ENCODE measurements at places on chromosomes 5 and 9.

DNA sequence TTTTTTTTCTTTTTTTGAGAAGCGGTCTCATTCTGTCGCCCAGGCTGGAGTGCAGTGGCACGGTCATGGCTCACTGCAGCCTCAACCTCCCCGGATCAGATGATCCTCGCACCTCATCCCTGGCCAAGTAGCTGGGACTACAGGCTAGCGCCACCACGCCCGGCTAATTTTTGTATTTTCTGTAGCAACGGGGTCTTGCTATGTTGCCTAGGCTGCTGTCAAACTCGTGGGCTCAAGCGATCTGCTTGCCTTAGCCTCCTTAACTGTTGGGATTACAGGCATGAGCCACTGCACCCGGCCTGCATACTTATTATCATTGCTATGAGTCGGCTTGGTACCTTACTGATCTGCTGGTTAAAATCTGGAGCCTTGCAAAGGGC is 790 bp upstream of the IARS1 start:
- no peak for DNase-seq

GRCh38 chr9:20552874-20553557 is 69.3 kb downstream of the MLLT3 start:
- DNase-seq, result no peak

GRCh38 chr9:131651160-131651559 is 88.7 kb downstream of the RAPGEF1 start:
- DNase-seq, result no peak

GRCh38 chr5:73121119-73121463 is 716 bp downstream of the TMEM171 start:
- no peak for DNase-seq

GRCh38 chr9:98010445-98010844 is 27.3 kb downstream of the ANP32B start:
- no peak for DNase-seq

DNA sequence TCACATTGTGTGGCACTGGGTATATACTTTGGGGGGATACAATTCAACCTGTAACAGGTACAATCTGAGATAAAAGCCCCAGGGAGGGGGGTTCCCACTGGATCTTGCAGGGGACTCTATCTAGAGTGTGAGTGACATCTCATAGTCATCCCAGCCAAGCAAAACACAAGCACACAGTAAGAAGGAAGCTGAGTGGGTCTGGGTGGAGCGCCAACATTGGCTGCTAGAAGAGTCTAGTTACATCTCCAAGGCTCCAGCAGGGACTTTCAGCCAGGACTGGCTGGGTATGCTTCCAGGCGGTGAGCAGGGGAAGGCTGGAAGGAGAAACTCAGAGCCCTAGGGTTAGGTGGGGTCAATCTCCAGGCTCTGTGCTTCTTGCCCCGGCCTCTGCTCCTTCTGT is 53.0 kb downstream of the IL31RA start:
- no peak for DNase-seq

DNA sequence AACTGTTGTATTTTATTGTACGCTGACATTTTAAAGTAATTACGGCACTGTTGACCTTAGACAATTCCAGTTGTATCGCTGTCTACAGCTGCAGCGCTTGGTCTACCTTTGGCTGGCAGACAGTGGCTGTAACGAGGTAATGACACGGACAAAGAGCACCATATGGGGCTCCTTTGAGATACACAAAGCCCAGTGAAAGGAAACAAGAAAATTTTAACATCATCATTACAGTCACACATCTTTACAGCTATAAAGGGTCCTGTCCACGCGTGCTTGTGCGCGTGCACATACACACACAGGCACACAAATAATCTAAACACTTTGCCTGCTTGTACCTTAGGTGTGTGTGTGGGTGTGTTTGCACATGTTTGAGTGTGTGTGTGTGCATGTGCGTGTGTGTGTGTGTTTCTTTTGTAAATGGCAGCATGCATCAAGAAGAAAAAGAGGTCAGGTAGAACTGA is 946.0 kb downstream of the NR2F1-AS1 start:
- DNase-seq, result no peak

DNA sequence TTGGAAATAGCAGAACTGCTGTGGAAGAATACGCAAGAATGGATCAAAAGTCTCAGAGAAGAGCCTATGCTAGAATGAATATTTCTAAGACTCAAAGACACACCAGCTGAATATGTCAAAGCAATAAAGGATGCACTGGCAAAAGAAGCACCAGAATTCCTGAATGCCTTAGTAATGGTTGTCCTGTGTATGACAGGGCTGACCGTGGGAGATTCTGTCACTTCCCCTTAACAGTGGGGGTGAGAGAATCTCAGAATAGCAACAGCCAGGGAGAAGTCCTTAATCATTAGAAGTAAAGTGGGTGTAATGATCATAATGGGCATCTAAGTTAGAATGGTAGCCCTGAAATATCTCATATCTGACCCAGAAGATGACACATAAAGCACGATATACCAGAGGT is 14.6 kb upstream of the PRR16 start:
- no peak for DNase-seq

GRCh38 chr5:160089531-160089930 is 29.7 kb downstream of the PWWP2A start:
- no peak for DNase-seq

- no peak for DNase-seq
Measured at GRCh38 chr5:80300125-80300524, 19.7 kb upstream of the SPZ1 start.

- DNase-seq, result no peak
Measured at GRCh38 chr5:77960863-77961396, 184.8 kb upstream of the TBCA start.

DNA sequence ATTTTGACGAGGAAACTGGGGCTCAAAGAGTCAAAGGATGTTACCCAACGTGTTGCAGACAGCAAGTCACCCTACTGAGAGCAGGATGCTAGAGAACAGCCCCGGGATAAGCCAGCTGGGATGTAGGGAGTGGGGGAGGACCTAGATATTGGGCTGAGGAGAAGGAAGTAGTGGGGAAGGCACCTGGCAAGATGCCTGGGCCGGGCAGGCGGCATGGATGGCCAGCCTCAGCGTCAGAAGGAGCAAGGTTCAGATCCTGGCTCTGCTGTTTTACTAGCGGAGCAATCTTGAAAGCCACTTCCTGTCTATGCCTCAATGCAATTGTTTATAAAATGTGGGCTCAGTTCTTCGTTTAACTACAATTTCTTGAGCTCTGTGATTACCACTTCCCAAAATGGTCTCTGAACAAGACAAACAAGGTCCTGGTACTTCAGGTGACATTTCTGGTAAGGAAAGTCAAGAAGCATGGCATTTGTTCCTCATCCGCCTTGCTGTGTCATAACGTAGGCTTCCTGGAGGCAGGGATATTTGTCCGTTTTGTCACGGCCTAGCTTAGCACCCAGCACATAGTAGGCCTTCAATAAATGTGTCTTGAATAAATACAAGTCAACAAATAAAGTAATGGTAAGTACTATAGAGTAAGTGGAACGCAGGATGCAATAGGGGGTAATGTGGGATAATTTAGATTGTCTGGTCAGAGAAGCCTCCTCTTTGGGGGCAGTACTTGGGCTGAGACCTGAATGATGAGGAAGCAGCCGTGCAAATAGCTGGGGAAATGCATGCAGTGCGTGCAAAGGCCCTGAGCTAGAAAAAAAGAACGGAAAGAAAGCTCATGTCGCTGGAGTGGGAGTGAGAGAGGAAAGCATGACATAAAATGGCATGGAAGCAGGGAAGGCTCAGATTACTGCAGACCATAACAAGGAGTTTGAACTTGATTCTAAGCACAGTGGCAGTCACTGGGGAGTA is 70.5 kb downstream of the SMIM23 start:
- no peak for DNase-seq

- DNase-seq, result no peak
Measured at GRCh38 chr9:22241611-22242010, 205.0 kb upstream of the DMRTA1 start.

DNA sequence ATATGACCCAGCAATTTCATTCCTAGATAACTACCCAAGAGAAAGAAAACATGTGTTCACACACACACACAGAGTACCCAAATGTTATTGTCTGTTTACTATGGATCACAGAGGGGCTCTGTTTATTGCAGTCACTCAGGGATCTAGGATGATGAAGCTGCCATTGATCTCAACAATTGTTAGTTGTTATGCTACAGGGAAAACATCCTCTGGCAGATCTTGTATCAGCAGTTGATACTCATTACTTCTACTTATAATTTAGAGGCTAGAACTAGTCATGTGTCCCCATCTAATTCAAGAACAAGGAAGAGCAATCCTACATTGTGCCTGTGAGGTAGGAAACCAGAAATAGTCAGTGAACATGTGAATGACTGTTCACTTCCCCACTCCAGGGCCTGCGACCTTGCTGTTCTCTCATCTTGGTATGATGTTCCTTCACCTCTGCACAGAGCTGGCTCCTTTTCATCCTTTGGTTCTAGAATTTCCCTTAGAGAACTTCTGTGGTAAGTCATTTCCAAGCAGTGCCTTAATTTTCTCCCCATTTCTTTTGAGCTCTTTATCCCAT is 30.3 kb downstream of the NMUR2 start:
- DNase-seq, result no peak

GRCh38 chr5:2780421-2781171 is 29.1 kb upstream of the IRX2 start:
- DNase-seq, result no peak

- no peak for DNase-seq
Measured at GRCh38 chr5:43609752-43610151, 6.8 kb downstream of the NNT start.

DNA sequence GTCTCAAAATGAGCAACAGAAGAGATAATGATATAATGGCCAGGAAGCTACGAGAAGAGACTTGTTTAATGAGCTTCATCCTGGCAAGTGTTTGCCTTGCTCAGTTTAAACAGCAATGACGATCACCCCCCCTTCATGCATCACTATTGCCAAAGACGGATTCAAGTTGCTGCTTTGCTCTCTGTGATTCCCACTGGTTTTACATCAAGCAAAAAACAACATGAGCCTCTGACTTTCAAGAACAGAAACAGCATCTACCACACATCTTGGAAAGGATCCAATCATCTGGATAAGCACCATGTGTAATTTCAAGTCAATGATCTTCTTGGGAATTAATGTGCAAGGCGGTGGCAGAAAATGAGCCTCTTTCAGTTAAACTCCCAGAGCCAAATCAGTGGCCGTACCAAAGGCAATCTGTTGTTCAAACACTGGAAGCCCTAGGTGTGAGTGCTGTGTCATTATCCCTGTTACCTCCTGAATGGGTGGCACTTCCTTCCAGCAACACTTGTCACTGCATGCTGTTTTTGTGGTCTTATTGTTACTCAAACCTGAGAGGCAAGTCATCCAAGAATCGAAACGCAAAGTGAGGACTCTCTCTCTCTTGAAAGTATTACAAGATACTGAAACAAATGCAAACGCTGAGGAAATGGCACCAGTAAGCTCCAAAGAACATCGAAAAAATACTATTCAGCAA is 72.8 kb downstream of the MED27 start:
- DNase-seq, result no peak

DNA sequence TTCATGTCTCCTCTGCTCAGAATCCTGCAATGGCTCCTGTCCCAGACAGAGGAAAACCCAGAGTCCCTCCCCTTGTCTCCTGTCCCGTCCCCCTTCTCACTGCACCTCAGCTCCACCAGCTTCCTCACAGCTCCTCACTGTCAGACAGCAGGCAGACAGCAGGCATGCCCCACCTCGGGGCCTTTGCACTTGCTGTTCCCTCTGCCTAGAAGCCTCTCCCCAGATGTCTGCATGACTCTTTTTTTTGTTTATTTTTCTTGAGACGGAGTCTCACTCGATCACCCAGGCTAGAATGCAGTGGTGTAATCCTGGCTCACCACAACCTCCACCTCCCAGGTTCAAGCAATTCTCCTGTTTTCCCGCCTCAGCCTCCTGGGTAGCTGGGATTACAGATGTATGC is 8.8 kb upstream of the SLC6A7 start:
- DNase-seq, result no peak

GRCh38 chr5:84384604-84385575 is at the start of gene EDIL3:
Gene EDIL3, minus strand, starts transcription at chr5:84384880. Its CDS starts 506 bp downstream, at chr5:84384374.
- no peak for DNase-seq

DNA sequence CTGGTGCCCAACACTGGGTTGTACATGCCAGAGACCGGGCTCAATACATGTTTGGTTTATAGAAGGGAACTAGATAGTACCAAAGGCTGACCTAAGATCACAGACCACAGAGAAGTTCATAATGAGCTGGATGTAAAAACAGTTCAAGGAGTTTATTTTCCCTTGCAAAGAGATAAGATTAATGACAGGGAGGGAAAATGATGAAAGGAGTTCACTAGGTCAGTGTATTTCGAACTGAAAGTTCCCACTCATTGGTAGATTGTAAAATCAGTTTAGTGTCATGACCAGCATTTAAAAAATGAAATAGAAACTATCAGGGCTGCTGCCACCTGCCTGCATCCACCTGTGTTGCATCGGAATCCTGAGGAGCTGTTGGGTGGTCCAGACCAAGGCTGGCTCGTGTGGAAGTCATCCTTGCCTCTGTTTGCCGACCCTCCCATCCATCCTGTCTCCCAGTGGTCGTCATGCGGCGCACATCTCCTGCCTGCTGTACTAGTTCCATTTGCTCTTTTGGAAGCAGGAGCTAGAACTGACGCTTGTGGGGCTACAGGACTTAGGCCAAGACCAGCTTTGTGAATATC is 21.1 kb downstream of the TBC1D2 start:
- no peak for DNase-seq

- DNase-seq, result no peak
Measured at GRCh38 chr5:96335873-96336272, 97.2 kb downstream of the PCSK1 start.

- DNase-seq, result no peak
Measured at GRCh38 chr9:128406848-128407391, 13.7 kb upstream of the CERCAM start.

DNA sequence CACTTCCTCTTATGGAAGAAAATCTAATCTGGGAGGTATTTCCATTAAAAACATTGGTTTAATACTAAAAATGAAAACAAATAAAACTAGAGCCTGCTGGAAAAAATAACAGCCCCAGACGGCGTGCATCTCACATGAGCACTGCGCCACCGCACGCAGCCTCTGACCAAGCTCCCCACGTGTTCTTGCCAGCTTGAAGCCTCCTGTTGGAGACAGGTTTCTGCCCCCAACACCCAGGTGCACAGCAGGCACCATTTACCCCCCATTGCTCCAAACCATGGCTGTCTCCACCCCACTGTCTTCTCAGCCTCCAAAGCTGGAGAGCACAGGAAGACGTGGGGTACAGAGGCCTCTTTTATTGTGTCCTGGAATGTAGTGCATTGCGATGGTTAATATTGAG is 10.7 kb upstream of the COL5A1 start:
- no peak for DNase-seq

- DNase-seq, result no peak
Measured at GRCh38 chr9:116144555-116144954, 9.0 kb upstream of the PAPPA start.

DNA sequence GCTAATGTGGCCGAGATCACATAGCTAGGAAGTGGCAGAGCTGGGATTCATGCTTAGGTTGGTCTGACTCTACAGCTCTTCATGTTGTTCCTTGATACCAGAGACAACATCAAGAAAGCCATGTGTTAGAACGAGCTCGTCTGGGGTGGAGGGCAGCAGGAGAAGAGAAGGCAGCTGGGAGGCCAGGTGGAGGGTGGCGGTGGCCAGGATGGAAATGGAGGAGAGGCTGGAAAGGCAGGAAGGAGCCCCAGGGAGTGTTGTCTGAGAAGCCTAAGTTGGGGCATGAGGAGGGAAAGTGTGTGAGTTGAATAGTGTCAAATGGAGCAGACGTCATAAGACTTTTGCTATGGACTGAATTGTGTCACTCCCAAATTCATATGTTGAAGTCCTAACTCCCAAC is 315.3 kb downstream of the GADD45G start:
- DNase-seq, result no peak
